Naive thymus-derived CD8-positive, alpha-beta T cell (primary cell): ENCODE measurements at places on chromosomes 2 and 18.

GRCh38 chr2:235391921-235392615, 101.8 kb upstream of the AGAP1 start:
- no peak for DNase-seq

GRCh38 chr18:75087119-75088020, 121.6 kb downstream of the PTGR3 start:
- peak; percentile 8 for DNase-seq

GRCh38 chr2:27086724-27087593, at the start of gene KHK:
Gene KHK (plus strand): TSS chr2:27086772. CDS start chr2:27087260, 488 bp downstream.
- peak; percentile 61 for DNase-seq

DNA sequence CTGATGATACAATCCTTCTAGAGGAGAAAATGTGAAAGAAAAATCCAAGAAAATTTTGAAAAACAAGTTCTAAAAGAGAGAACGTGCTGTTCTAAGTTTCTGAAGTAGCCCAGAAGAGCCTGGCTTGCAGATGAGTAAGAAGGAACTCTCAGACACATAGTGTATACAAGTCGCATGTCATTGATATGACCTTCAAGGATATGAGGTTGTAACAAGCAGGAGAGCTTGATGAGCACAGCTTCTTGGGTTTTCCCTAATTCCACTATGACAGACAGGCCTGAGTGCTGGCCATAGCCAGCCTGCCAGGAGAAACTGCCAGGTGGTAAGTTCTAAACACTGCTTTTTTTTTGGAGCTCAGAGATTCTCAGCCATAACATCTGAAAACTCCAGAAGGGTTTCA, 235.7 kb upstream of the SIX2 start:
- no peak for DNase-seq

- no peak for DNase-seq
Observed at GRCh38 chr2:216871333-216871934, 11.6 kb upstream of the TNP1 start.

- DNase-seq: no peak
Observed at GRCh38 chr2:55609938-55610578, 7.4 kb downstream of the PPP4R3B start.

DNA sequence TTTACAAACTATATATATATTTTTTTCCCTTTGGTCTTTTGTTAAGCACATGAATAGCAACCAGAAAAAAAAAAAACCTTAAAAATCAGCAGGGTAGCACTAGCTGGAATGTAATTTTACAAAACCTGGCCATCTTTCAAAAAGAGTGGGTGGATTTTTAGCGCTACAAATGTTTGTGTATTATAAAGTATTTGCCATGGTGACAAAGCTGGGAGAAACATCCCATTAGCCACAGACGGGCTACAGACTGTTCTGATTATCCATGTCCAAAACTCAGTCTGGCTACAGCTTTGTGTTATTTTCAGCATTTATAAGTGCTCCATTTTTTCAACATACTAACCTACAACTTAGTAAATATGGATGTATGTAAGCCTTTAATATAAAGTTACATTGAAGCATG, 249.5 kb upstream of the TANK start:
- no peak for DNase-seq

DNA sequence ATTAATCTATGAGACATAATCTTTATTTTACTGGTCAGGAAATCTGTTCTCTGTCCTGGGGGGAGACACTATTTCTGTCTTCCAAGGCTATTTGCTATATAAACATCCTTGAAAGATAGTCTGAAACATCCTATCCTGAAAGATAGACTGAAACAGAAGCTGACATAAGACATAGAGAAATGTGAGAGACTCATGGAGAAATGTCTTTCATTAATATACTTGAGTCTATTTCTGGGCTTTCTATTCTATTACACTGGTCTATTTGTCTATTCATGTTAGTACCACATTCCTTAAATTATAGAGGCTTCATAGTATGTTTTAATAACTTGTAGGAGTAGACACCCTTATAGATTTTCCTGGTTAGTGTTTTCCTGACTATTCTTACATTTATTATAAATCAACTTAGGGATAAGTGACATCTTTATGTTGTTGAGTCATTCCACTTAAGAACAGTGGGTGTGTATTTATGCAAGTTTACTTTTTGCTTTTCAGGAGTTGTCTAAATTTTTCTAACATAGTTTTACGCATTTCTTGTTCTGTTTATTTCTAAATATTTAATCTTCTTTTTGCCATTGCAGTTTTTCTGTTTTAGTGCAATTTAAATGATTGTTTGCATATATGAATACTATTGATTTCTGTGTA, 244.9 kb upstream of the ZSWIM2 start:
- no peak for DNase-seq

- no peak for DNase-seq
Observed at GRCh38 chr2:199490049-199490448, 32.3 kb upstream of the SATB2 start.

- no peak for DNase-seq
Observed at GRCh38 chr18:9020221-9020620, 82.3 kb upstream of the NDUFV2 start.

GRCh38 chr2:254241-254640, 9.6 kb downstream of the SH3YL1 start:
- no peak for DNase-seq

- DNase-seq: no peak
Observed at GRCh38 chr2:127594116-127594591, 51.8 kb upstream of the GPR17 start.

DNA sequence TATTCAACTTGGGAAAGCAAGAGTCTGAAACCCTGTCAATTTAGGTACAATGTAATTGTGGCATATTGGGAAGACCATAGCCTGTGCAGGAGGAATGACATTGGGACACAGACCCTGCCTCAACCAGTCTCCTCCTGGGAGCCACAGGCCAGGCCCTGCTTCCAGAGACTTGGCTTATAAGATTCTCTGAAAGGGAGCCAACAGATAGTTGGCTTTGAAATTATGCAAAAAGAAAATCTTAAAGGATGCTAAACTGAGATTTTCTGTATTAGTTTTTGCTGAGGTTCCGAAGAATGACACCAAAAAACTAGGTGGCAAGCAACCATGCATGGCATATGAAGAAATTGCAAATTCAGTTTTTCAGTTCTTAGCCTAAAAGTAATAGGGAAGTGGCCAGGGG, 76.4 kb upstream of the CYRIA start:
- DNase-seq: no peak

- DNase-seq: no peak
Observed at GRCh38 chr2:29479401-29479800, 364.2 kb downstream of the CLIP4 start.

DNA sequence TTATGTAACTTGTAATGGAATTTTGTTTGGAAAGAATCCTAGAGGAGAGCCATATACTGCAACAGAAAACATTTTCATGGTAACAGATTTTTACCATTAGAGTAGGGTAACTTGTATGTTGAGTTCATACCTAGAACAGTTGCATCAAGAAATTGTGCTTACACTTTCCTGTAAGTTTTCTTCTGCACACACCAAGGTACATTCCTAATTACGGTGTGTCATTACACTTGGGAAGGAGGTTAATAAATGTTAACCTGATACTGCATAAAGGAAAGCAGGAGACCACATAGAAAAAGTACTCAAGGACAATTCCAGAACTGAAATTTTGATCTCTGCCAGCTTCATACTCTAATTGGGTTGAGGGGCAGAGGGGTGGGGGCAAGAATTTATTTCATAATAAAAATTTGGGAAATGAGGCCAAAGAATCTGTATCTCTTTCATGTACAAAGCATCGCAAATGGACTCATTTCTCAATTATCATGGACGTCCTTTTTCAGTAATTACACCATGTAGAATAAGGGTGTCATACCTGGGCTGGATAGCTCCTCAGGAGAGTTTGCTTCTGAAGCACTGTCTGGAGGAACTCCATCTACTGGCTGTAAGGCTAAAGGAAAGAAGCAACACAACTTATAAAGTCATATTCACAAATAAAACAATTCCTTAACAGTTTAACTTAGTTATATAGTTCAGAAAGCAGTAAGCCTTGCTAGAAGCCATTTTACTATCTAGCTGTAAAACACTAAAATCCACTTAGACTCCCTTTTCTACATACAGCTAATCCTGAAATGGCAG, 82.8 kb upstream of the GRB14 start:
- no peak for DNase-seq

DNA sequence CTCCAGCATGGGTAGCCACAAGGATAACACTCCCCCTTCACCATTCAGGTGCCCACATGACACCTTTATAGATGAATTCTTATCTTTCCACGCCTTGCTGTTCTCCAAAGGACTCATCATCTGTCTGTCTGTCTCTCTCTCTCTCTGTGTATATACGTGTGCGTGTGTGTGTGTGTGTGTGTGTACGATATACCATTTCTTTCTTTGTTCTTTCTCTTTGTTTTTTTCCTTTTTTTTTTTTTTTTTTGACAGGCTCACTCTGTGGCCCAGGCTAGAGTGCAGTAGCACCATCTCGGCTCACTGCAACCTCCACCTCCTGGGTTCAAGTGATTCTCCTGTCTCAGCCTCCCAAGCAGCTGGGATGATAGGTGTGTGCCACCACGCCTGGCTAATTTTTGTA, 98.2 kb downstream of the DLGAP1 start:
- DNase-seq: no peak

DNA sequence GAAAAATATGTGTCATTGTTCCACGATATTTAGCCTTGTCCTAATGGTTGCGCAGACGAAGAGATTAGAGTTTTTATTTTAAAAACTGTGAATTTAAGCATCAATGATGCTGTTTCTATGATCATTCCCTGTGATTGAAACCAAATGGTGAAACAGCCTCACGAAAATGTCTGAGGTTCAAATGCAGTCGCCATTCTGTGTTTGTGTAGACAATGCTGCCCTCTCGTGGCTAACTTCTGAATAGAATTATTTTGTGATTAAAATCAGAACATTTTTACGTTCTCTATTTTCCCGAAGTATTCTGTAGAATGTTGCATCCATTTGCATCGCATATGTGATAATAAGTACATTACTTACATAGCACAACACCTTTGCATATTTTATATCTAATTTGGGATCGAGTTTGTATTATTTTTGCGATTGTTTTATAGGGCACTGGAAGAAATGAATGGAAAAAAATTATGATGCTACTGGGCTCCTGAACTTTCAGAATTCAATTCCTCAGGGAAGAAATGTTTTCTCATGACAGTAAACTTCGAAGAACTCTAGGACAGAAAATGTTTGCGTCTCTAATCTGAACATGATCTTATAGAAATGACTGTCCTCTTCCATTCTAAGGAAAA, 54.8 kb upstream of the CREB1 start:
- peak; percentile 38 for DNase-seq

GRCh38 chr2:43367012-43367782, 140.8 kb upstream of the ZFP36L2 start:
- DNase-seq: no peak

- no peak for DNase-seq
Observed at GRCh38 chr2:168008646-168009195, 238.7 kb downstream of the STK39 start.

DNA sequence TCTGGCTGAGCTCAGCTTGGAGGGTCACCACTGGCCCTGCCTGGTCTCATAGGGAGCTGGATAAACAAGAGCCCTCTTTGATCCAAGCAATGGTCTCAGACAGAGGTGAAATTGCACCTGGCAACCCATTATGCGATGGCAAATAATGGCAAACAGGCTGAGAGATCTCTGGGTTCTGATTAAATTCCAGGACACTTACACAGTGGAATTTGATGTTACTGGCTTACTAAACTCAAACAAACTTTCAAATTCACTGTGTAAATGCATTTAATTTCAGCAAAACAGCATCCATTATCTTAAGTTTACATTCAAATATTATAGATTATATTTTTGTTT, 19.5 kb upstream of the STAT4 start:
- no peak for DNase-seq

DNA sequence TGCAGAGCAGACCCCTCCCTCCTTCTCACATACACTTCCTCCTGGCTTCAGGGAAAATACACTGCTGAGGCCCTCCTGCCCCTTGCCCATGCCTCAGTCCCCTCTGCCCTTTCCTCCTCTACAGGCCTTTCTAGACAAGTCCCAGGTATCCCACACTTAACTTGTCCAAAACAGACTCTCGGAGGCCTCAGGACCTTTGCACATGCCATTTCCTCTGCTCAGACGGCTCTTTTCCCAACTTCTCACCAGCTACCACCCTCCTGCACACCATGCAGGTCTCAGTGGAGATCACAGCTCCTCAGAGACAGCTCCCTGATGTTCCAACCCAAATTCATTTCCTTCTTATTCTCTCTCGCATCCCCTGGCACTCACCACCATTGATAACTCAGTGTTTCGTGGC, 11.7 kb downstream of the TBC1D8 start:
- DNase-seq: no peak

DNA sequence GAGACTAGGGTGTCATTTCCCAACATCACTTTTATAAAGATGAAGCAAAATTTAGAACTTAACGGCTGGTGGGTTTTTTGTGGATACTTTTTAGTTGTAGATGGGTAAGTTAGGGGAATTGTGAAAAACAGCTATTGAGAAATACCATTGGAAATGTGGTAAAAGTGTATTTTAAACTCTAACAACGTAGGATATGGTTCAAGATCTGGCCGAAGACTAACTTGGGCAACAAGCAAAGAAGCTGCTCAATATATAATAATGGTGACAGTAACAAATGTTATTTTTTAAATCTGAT, 1.6 kb downstream of the DNAH7 start:
- DNase-seq: no peak

DNA sequence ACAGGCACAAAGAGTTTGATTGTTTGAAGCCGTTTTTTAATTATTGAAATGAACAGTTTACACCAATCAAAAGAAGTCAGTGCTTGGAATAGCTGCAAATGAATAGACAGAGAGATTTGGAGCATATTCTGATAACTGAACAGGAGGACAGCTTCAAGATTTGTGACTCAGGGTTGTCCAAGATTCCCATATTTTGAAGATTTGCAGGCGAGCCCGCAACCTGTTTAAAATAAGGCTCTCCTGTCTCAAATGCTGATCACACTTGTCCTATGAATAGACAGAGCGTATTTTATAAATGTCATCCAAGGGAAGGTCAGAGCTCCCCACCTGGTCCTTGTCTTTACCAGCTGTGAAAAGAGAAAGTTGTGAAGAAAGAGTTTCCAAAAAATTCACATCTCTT, 198.7 kb downstream of the RNF144A start:
- DNase-seq: no peak

GRCh38 chr2:56102098-56102497, 81.7 kb upstream of the CCDC85A start:
- DNase-seq: no peak

GRCh38 chr2:20313659-20314058, 37.0 kb downstream of the PUM2 start:
- no peak for DNase-seq

GRCh38 chr2:64620661-64621060, 33.1 kb downstream of the SERTAD2 start:
- no peak for DNase-seq
